ENCODE measurements at places on chromosomes 5 and 9.
A peak's percentile ranks its signal among the peaks of the same experiment; 100 is the strongest.

DNA sequence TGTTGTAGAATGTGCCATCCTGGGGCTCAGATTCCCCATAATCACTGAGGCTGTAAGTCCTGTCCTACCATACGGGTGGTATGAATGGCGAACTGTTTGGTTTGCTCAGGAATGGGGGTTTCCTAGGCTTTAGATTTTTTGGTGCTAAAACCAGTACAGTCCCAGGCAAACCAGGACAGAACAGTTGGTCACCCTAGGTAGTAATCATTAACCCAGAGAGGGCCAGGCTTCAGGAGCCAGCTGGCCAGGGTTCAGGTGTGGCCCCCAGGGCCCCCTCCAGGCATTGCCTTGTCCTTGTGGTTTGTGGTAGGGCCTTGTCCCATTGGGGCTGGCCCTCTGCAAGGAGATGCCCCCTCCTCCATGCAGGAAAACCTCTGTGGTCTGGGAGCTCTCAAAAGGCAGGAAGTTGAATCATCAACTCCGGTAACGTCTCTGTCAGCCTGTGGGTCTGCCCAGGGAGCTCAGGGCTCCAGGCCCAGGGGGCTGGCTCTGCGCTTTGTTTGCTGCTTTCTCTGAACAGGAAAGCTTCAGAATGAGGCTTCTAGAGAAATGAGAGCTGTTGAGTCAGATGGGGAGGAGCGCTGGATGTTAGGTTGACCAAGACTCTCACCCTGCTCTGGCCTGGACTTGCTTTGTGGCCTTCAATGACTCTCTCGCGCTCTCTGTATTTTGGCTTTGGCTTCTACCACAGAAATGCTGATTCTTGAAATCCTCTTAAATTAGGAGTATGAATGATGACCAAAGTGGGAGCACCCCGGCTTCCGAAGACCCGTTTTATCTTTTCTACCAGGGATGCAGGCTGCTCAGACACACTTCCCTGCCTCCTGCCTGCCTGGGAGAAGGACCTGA, 22.2 kb upstream of the JADE2 start:
- DNase-seq: peak; percentile 41

GRCh38 chr5:177967221-177967887, 28.7 kb downstream of the PROP1 start:
- no peak for DNase-seq

GRCh38 chr5:68698025-68698940, 395.5 kb upstream of the SLC30A5 start:
- DNase-seq: no peak

DNA sequence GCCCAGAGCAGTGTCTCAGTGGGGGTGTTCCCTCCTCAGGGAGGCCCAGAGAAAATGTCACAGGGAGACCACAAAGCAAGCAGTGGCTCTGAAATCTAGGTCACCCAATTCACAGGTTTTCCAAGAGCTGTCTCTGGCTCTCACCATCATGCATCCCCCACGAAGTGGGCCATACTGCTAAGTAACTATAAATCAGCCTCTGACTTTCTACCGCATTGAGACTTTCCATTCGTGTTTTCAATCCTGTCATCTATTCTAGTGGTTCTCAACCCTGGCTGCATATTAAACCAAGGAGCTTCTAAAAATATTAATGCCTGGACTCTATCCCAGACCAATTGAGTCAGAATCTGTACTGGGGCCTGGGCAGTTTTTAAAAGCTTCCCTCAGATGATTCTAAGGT, 2.0 kb upstream of the C1QTNF3 start:
- DNase-seq: no peak

DNA sequence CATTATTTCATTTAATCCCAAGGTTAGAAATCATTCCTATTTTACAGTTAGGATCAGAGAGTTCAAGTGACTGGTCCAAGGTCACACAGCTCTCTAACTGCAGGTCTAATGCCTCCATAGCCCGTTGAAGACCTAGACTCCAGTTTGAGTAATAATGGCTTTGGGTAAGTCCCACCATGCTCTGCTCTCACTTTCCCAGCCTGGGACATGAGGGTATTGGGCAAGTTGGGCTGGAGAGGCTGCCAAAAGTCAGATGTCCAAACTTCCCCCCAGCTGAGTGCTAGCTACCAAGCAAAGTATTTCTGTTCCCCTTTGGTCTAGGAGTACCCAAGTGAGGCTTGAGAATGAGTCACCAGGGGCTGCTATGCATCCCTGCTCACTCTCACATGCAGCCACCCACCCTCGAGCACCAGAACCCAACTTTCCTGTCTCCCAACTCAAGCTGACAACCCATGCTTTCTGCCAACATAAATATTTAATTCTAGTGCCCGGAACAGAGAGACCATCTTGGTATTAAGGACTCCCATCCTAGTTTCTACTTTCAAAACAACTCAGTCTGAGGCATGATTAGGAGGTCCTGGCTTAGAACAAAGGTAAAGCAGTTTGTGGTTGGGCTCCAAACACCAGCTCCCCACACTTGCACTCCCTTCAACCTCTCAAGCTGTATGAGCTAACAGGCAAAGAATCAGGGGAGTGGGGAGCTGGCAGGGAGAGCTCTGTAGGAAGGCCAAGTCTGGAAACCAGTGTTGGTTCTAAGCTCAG, 236.5 kb upstream of the TRIM32 start:
- no peak for DNase-seq

- DNase-seq: no peak
Measured at GRCh38 chr5:32627219-32627870, 42.0 kb downstream of the SUB1 start.

DNA sequence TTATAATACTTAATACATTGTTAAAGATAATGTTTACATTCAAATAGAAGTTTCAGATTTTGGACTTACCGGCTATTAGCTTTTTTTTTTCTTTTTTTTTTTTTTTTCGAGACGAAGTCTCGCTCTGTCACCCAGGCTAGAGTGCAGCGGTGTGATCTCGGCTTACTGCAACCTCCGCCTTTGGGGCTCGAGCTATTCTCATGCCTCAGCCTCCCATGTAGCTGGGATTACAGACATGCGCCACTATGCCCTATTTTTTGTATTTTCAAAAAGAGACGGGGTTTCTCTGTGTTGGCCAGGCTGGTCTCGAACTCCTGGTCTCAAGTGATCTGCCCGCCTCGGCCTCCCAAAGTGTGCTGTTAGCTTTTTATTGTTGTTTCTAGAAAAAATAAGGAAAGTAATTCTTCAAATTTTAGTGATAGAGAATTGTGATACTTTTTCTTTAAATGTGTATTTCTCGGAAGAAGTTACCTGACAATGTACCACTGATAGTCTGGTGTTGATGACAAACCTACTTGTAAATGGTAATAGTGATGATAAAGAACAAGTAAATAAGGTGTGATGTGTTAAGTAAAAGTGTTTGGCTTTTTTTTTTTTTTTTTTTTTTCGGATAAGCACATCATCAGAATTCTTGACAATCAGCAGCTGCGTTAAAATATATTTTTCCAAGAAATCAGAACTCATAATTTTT, 2.7 kb downstream of the CDC42SE2 start:
- DNase-seq: peak; percentile 51

- no peak for DNase-seq
Measured at GRCh38 chr5:107470295-107470582, 200.5 kb downstream of the EFNA5 start.

DNA sequence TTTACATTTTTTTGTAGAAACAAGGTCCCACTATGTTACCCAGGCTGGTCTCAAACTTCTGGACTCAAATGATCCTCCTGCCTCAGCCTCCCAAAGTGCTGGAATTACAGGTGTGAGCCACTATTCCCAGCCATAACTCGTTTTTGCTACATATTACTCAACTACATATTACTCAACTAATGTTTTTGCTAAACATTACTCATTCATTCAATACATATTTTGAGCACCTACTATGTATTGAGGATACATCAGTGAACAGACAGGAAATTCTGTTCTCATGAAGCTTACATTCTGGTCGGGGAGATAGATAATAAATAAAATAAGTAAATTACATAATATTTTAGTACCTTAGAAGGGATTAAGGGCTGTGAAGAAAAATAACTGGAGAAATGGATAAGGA, 34.9 kb upstream of the STOM start:
- no peak for DNase-seq

- no peak for DNase-seq
Measured at GRCh38 chr5:177963966-177964365, 32.1 kb downstream of the PROP1 start.

GRCh38 chr5:10286862-10287227, 20.9 kb downstream of the CMBL start:
- no peak for DNase-seq

GRCh38 chr5:42840269-42840668, 28.6 kb upstream of the SELENOP start:
- no peak for DNase-seq

DNA sequence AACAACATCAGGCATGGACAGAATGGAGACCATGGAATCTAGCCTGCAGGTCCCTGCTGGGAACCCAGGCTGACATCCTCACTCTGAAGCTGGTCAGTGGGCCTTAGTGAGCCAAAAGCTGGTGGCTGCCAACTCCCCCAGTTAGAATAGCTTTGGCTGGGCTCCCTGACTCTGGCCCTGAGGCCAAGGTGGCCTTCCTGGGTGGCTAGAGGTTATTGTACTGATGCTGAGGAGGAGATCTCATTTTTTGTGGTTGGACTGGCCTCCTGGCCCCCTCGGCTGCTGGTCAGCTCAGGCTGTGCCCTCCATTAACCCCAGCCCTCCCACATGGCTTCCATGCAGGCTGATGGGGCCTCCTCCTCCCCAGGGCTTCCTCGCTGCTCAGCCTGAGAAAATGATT, 101.2 kb upstream of the PANK3 start:
- DNase-seq: no peak

GRCh38 chr5:107593009-107593408, 77.7 kb downstream of the EFNA5 start:
- DNase-seq: no peak

GRCh38 chr9:70421272-70422180, 7.1 kb upstream of the KLF9 start:
- DNase-seq: peak; percentile 24
